Left kidney (tissue), 8 donors: ENCODE measurements at places on chromosomes 2 and 18. TPM values are rescaled to one million over a fixed set of nuclear protein-coding genes. Genes with fewer than 3 reads are reported as not detected.

The GAREM1 gene
- polyA plus RNA-seq, result 39.6 TPM

The ZNF516 gene
- 44.3 TPM for polyA plus RNA-seq

The BOLL gene
- polyA plus RNA-seq, result 0.22 TPM

The POLR1B gene
- polyA plus RNA-seq, result 37.3 TPM

GRCh38 chr2:28327956-28328922 lies 64.4 kb upstream of the FOSL2 start:
- DNase-seq, result no peak

DNA sequence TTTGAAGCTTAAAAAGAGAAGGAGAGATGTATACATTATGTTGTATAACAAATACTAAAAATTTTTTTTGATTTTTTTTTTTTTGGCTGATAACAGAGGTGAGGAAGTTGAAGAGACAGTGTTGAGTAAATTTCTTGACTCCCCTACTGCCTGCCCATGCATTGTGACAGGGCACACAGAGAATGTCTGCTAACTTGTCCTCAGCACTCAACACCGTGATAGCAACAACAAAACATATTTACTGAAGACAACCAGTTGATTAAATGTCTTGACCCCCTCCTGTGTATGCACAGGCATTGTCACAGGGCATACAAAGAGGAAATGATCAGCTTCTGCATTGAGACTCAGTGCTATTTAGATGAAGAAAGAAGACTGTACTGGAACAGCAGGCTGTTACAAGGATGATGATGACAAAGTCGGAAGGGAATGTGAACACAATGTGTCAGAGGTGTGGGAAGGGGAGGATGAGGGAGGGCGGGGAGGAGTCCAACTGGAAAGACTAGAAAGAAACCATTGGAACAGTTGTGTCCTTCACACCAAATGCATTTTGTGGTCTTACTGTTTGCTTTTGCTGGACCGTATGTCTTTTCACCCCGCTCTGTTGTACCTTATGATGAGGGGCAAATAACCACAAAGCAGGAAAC lies 89.5 kb downstream of the CERS6 start:
- DNase-seq, result no peak

DNA sequence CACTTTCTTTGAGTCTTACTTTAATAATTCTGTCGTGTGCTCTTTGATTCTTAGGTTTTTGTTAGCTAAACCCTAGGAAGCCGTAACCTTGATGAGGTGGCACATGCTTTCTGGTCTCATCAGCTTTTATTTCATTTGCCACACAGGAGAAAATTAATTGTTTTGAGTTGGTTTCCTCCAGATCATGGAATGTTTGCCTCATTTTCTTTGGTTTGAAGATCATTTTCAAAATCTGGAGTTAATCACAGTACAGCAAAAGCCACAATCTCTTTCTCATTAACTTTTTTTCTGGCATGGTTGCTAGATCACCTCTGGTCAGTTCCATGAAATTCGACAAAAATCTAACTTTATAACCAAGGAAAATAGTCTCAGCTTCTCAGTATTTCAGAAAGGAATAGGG lies 182.9 kb downstream of the MYO1B start:
- no peak for DNase-seq

- DNase-seq, result no peak
These were observed 152.0 kb downstream of the FAM210A start for GRCh38 chr18:13574355-13574754.
